Activated CD8-positive, alpha-beta memory T cell treated with anti-CD3 and anti-CD28 coated beads, Interleukin-2, amount 50 U/mL, for 48 hours (primary cell): ENCODE measurements at places on chromosomes 16 and 17.
A peak's percentile ranks its signal among the peaks of the same experiment; 100 is the strongest.

GRCh38 chr16:79505344-79505743 is 95.2 kb downstream of the MAF start:
- DNase-seq, result no peak

DNA sequence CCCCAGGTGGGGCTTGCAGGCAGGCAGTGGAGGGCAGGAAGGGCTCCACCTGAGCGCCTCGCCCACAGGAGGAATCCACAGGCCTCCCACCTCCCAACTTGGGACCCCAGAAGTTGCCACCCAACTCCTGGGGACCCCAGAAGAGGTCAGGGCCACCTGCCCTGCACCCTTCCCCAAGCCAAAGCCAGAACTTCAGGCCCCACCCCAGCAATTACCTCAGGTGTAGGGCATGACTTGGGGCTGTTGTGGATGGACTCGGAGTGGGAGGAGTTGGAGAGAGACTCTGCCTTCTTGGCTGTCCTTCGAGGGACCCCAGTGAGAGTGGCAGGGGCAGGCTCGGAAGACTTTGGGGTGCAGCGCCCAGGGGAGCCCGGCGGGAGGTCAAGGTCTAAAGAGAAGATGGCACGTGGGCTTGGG is 10.5 kb downstream of the TSPOAP1 start:
- DNase-seq, result peak; percentile 55

DNA sequence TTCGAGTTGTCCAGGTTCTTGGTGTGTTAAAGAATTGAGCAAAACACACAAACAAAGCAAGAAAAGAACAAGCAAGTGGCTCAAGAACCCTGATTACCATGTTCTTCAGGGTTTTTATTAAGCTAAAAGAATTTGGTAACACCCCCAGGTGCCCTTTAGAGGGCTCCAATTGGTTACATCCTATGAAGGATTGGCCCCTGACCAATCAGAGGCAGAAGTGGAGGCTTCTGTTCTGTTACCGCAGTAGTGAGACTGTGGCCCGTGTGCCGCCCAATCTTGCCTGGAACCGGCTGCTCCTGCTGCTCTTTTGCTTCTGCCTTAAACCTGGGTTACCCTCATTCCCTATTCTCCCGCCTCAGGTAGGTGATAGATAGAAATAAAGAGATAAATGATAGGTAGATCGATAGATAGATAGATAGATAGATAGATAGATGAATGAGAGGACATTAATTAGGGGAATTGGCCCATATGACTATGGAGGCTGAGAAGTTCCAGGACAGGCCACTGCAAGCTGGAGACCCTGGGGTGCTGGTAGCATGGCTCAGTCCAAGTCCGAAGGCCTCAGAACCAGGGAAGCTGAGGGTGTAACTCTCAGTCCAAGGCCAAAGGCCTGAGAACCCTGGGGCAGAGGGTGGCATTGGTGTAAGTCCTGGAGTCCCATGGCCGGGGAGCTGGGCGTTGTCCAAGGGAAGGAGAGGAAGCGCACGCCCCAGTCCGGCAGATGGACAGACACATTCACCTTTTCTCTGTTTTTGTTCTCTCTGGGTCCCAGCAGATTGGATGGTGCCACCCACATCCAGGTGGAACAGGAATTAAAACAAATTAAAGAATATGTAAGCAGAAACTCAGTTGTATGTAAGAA is 3.5 kb upstream of the CA5A start:
- DNase-seq, result no peak

- no peak for DNase-seq
Measured at GRCh38 chr17:41009301-41009760, 403 bp upstream of the KRTAP3-1 start.

DNA sequence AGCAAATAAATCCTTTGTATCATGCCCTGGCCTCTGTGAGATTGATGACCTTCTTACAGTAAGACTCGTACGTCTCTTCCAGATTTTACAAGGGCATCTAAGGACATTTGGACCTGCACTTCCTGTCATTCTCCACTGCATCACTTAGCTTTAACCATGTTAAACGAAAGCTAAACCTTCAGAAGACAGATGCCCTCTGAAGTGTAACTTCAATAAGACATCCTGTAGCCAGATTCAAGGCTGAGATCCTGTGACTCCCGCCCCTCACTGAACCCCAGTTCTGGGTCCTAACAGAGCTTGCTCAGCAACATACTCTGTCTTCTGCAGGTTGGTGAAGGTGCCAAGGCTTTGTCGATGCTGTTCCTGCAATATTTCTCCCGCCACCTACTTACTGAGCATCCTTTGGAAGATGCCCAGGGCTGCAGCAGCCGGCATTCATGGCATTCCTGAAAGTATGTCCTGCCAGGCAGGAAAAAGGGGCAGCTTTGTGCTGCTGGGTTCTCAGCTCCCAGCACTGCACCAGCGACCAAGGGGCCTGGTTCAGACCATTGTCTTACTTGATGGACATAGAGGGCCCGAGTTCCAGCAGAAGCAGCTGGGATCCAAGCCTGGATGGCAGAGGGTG is 131.1 kb downstream of the AXIN2 start:
- DNase-seq, result no peak

DNA sequence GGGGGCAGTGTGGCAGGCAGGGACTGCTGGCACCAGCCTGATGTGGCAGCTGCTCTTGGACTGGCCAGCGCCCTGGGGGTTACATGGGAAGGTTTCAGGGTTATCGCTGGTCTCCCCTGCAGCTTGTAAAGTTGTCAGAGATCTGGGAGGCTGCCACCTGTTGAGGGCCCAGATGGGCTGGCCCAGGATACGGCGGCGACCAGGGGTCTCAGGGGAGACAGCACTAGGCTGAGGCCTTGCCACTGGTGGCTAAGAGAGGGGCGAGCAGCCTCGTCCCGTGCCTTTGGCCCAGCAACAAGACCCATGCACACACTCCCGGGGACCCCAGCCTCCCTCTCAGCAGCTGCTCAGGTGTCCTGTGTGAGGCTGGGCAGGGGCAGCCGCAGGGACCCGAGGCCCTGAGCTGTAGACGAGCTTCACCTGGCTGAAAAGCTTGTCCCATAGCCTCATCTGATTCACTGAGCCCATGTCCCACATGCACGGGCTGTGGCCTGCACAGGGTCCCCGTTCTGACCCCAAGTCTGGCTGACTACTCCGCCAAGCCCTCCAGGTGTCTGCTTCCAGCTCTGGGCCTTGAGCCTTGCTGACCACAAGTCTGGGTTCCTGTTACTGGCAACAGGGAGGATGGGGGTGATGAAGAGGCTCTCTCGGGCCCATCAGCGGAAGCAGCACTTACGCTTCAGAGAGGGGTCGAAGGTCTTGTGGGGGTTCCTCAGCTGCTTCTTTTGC is 6.2 kb downstream of the DUS1L start:
- DNase-seq, result no peak

- DNase-seq, result no peak
Measured at GRCh38 chr16:73022534-73022933, 25.4 kb downstream of the ZFHX3 start.

- no peak for DNase-seq
Measured at GRCh38 chr17:69677130-69677529, 262.6 kb downstream of the MAP2K6 start.

GRCh38 chr17:81398176-81398831 is 3.0 kb downstream of the BAHCC1 start:
- DNase-seq, result no peak

GRCh38 chr16:57013229-57013628 is 23.9 kb downstream of the NLRC5 start:
- no peak for DNase-seq

DNA sequence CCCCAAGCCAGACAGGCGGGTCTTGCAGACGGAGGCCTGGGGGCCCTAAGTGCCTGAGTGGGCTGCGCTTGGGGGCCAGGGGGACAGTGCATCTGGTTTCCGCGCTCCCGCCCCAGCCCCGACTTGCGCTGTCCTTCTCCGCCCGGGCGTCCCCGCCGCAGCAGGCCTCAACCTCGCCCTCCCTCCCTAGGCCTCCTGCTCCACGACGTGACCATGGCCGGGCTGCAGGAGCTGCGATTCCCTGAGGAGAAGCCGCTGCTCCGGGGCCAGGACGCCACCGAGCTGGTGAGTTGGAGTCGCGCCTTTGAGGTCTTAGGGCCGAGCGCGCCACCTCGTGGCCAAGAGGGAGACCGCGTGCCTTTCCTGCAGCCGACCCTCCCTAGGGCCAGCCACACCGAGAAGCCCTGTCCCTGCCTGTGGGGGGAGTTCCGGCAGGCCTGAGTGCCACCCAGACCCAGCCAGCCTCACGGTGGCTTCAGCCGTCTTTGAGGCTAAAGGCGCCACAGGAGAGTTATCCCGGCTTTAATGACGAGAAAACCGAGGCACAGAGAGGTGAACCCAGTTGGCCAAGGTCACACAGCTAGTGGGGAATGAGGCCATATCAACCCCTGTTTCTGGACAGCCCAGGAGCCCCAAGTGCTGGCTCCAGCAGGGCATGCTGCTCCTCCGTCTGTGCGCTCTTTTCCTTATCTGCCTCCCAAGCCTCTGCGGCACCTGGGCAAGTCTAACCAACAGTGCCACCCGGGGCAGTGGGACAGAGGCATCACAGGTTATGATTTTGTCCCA is 12.2 kb upstream of the NDRG4 start:
- peak; percentile 89 for DNase-seq

DNA sequence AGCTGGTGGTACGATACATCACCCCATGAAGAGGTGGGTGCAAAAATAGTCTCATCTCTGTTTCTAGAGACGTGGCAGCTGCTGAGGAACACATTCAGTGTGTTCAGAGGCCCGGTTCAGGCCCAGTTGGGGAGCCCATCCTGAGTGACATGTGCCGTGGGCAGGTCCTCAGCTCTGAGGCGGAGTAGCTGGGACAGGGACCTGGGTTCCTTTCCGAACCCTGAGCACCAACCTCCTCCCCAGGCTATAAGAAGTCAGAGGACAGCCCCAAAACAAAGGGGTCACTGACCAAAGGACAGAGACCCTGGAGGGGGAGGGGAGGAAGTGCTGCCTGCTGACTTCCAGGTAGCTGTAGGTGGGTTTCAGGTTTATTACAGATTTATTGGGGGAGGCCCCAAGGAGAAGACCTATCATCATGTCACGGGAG is 5.1 kb downstream of the LDHD start:
- DNase-seq, result no peak

DNA sequence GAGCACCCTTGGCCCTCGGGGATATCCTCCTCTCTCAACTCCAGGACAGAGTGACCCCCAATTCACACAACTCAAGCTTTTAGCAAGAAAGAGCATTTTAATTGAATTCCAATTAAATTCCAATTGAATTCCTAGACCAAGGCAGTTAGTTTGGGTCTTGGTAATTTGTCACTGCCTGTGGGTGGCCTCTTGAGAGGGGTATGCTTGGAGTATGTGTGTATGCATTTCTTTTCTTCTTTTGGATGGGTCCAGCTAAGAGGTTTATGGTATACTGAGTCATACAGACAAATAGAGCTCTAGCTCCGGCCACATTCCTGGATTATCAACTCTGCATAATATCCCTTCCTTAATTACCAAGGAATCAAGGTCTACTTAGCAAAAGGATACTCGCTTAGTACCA is 136.7 kb downstream of the PCTP start:
- no peak for DNase-seq

DNA sequence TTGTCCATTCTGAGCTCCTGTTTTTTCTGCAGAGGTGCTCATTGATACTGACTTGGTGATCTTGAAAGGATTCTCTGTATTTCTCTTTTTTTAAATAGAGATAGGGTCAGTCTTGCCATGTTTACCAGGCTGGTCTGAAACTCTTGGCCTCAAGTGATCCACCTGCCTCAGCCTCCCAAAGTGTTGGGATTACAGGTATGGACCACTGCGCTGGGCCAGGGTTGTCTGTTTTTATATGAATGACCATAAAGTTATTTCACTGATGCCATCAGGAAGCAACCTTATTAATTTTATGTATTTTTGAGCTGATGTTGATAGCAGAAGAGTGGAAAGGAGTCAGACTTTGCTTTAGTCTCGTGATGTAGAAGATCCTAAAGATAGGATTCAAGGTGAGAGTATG is 35.7 kb upstream of the METTL9 start:
- no peak for DNase-seq

GRCh38 chr16:68384288-68385161 is 63.8 kb downstream of the SMPD3 start:
- DNase-seq, result no peak

GRCh38 chr16:11010575-11011221 is 66.3 kb downstream of the CLEC16A start:
- no peak for DNase-seq
